Cortex of kidney (tissue), 1 donor: ENCODE measurements at places on chromosomes 5 and 9.

- no peak for DNase-seq
These were observed 154.7 kb downstream of the WDR70 start for GRCh38 chr5:37533851-37534250.

DNA sequence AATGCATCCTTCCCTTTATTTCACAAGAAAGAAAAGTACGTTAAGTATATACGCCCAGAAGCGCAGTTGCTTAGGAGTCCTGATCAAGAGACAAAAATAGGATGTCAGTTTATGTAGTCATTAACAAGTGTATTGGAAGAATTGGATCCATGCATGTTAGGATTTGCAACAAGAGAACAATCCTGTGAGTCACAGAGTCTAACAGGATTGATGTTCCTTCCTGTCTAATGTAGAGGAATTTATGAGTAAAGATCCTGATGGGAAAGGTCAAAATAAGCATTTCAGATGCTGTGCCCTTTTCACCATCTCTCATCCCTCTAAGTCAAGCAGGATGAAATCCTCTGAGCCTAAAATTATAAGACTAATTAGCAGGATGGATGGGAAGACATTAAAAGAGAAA lies 406.0 kb upstream of the GRIA1 start:
- no peak for DNase-seq

GRCh38 chr5:36359267-36359666 lies 57.6 kb upstream of the RANBP3L start:
- no peak for DNase-seq

DNA sequence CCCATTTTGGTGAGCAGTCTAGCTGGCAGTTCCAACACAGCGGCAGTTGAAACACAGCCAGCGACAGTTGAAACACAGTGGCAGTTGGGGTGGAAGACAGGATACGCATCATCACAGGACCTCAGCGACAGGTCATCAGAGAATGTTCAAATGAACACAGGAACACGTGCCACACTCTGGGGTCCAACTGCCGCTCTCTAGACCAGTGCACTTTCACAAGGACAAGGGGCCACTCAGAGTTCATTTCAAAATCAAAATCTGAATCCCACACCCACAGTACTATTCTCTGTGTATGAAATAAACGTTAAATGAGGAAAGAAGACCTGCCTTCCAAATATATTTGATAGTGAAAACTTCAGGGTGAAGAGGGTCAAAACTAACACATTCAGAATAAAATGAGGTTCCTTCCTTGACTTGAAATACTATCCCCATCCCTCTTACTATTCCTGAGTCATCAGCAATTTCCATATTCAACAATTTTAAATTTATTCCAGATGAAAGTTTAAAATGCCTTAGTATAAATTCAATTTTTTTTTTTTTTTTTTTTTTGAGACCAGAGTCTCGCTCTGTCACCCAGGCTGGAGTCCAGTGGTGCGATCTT lies 53.0 kb upstream of the SIMC1 start:
- DNase-seq: no peak

DNA sequence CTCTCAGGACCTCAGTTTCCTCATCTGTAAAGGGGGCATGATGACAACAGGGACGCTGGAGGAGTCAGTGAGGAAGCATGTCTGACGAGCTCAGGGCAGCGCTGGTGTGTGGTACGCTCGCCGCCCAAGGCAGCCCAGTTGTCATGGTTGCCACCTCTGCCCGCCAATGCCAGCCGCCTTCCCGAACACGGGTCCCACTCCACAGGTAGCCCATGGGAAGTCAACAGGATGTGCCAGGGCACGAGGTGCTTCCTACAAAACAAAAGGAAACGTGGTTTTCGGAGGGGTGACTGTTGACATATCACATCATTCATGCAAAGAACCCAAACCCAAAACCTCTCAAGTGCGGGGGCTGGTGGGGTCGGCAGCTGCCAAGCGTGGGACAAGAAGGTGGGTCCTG lies 58.1 kb downstream of the NEK6 start:
- no peak for DNase-seq
